ENCODE measurements at places on chromosomes 7 and 10.

DNA sequence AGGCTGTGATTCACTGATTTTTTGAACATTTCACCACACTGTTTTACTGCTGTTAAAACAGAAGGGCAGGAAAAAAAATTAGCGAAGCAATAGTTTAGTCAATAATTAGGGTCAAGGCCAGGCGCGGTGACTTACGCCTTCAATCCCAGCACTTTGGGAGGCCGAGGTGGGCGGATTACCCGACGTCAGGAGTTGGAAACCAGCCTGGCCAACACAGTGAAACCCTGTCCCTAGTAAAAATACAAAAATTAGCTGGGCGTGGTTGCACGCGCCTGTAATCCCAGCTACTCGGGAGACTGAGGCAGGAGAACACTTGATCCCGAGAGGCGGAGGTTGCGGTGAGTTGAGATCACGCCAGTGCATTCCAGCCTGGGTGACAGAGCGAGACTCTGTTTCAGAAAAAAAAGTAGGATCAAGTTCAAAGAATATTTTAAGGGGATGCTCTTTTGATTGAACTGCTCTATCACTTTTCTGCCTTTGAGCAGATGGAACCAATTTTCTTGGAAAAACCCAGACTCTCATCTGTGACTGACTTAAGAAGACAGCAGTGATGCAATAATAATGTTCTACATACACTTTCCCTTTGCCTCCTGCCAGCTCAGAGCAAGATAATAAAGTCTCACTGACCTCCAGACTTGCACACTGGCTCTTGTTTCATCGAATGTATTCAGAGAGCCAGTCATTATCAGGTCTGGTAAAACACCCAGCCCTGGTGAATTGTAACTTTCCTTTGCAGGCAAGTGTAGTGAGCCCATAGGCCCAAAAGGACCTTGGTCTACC, 1.6 kb upstream of the PPA1 start:
- DNase-seq = peak; percentile 14

DNA sequence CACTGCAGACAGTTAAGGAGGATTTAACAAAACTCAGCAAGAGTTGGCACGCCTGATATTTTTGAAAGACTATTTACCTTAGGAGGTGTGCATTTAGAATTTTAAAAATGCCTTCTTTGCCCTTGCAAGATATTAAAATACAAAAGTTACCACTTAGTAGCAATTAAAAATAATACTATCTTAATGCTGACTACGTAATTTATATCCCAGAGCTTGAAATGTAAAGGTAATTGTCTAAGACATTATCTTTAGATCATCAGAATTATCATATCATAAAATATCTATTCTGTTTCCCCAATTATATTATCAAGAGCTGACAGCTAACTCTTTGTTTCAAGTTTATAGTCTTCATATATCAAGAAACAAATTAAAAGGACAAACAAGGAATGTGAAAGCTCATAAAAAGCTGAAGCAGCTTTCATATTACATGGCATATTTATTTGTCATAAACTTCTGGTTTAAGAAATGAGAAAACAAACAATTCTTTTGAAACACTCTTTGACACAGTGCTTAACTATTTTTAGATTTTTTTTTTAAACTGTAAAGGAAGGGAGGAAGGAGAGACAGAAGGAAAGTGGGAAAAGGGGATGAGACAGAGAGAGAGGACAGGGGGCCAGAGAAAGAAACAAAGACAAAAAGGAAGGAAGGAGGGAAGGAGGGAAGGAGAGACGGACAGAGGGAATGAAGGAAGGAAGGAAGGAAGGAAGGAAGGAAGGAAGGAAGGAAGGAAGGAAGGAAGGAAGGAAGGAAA, 73.5 kb downstream of the RTKN2 start:
- no peak for DNase-seq

DNA sequence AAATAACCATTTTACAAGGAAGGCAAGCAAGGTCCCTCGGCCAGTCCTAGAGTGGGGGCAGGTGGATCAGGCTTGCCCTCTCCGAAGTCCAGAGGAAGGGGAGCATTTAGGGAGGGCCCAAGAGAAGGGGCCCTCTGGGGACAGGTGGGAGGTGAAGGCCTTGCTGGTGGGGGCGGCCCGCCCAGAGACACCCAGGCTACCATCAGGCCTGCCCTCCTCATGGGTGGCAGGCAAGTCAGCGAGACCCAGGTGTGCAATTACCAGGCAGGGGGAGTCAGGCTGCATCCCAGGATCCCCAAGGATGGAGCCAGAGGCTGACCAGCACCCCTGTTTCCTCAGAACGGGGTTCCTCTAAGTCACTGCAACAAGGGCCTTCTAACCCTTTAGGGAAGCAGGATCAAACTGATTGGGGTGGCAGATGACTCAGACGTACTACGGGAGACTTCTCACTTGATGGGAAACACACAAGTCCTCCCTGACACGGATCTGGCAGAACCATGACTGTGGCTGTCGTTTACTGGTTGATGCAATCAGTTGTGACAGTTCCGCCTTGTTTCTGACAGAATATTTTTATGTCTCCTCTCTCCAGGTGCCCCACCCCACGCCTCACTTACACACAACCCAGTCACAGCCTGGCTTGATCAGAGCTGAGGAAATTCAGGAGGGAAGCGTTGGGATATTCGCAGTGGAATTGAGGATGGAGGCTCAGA, 8.2 kb downstream of the LOXL4 start:
- no peak for DNase-seq

DNA sequence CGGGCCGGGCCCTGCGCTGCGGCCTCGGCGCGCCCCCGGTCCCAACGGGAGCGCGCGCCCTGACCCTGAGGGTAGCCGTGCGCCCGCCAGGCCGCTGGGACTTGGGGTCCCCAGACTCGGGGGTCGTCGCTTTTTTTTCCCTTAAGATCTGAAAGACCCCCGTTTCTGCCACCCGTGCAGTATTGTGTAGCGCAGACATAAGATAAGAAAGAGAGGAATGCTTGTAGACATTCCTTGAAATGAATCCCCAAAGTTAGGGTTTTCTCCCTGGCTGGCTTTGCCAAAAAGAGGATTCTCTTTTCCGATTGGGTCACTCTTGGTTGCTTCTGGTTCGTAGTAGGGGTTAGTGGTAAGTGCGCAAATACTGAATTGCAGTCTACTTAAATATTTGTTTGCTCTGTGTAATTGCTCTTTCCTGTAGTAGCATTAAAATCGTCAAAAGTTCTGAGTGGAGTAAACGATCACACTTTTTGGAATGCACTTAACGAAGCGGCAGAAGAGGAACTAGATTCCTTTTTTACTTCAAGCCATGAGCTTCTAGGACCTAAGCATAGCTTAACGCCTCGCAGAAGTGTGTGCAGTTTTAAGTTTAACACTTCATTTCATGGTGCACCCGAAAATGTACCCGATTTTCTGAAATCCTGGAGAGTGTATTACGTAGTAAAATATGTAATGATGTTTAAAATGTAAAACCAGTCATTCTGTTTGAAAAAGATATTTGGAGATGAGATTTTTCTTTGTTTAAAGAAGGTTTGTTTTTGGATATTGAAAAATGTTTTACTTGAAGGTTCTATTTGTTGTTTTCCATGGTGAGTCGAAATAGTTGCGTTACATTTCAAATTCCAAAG, 1.3 kb downstream of the CUL1 start:
- no peak for DNase-seq

GRCh38 chr7:158018098-158018762, 569.4 kb downstream of the PTPRN2 start:
- DNase-seq = no peak

DNA sequence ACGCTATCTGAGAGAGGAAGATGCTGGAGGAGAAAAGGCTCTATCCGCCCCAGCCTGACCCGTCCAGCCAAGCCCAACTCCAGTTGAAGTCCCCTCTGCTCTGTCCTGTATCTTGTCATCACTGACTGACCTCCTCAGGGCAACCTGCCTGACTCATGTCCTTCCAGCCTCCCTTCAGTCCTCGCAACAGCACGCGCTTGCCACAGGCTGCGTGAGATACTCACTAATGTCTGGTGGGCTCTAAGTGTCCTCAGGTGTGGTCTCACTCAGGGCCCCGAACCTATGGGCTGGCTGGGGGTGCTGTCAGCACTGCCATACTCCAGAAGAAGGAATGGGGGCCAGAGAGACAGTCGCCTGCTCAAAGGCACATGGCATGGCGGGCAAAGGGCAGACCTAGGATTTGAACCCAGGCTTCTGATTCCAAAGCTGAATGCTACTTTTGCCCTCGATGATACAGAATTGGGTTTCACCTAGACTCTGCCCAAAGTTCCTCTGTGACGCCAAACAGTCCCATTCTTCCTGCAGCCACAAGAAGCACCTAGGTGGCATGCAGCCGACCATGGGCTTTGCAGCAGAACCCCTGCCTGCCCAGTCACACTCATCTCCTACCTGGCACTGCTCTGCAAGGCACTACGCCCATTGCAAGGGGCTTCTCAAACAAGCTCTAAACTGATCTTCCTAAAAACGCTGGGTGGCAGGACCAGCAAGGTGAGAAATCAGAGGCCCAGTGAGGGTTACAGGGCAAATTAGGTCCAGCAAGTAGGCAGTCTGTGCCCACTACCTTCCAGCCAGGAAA, 8.5 kb downstream of the FAM53B start:
- DNase-seq = no peak

- DNase-seq = no peak
Observed at GRCh38 chr7:151254316-151254715, 5.8 kb upstream of the SMARCD3 start.

- no peak for DNase-seq
Observed at GRCh38 chr7:6182993-6183392, 89.4 kb downstream of the CYTH3 start.

GRCh38 chr10:76632767-76633051, 1004.9 kb downstream of the KCNMA1 start:
- no peak for DNase-seq

- DNase-seq = no peak
Observed at GRCh38 chr7:77308792-77309191, 107.4 kb downstream of the GSAP start.

GRCh38 chr10:132961787-132962622, 19.6 kb upstream of the CFAP46 start:
- DNase-seq = no peak

DNA sequence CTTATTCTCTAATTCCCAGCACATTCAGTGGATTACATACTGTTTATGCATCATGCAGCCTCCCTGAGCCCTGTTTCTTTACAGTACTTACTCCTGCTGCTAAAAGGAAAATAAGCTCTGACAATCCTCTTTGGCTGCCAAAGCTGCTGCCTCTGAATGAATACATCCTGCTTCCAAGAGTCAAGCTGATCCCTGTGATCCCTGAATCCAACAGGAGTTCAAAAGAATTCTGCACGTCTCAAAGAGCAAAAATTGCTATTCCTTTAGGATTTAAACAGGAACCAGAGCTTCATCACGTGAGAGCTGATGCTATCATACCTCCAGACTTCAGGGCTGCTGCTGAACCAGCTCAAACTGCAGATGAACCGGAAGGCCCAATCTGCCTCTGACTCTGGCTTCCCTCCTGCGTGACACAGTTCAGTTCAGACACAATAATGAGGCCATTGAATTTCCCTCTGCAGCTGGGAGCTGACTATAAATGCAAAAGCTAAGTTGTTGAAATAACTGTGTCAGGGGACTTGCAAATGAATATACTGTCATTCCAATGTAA, 851.0 kb upstream of the PHF14 start:
- no peak for DNase-seq

- DNase-seq = no peak
Observed at GRCh38 chr7:159071260-159071659, 73.4 kb downstream of the VIPR2 start.

DNA sequence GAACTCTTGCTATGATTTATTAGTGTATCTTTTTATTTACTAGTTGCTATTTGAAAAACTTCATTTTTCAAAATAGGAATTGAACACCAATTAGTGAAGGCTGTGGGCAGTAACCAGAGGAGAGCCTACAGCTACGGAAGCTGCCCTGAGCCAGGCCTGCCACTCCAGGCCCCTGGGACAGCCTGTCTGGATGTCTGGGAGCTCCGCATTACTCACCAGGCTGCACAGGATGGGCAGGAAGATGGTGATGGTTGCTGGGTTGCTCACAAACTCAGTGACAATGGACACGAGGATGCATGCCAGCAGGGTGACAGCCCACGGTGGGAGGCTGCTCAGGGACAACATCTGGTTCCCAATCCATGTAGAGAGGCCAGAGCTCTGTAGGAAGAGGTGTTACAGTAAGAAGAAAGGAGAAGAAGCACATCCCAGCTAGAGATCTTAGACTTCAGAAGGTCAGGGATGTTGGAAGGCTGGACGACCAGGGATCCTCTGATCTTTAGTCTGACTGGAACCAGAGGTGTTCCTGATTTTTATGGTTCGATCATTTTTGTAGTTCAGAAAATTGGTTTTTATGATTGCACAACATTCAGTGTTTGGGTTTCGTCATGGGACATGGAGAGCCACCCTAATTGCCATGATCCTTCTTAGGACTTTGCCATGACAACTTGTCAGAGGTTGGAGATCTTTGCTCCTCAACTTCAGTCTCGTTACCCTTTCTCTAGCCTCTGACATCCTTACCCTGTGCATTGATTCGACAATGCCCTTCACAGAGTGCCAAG, 23.2 kb downstream of the STMP1 start:
- DNase-seq = no peak

DNA sequence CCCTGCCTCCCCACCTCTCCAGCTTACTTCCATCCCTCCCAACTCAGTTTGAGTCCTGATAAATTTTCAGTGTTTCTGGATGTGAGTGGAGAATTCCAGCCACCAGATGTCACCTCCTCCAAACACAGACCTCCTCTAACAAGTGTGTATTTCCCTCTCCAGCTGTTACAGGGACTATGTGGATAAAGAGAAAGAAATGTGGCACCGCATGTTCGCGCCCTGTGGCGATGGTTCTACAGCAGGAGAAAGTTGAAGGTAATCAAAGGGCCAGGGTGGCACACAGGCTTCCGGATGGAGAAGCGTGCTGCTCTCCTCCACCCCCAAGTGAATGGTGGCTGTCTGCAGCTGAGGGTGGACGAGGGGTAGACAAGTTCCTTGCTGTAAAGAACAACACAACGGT, 14.7 kb downstream of the FKBP6 start:
- no peak for DNase-seq

DNA sequence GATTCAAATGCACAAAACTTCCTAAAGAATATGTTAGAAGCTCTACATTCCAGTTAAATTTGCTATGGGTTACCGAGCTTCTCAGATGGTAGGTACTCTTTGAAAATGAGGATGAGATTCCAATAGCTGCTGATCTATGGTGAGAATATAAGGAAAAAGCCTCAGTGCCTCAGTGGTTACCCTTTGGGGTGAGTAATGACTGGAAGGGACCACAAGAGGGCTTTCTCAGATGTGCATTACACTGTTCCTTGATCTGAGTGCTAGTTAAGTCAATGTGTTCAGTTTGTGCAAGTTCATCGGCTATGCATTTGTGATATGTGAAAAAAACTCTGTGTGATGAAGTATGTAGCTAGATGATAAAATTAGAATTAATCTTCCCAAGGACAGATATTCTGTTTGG, 3.5 kb downstream of the NRCAM start:
- DNase-seq = no peak

DNA sequence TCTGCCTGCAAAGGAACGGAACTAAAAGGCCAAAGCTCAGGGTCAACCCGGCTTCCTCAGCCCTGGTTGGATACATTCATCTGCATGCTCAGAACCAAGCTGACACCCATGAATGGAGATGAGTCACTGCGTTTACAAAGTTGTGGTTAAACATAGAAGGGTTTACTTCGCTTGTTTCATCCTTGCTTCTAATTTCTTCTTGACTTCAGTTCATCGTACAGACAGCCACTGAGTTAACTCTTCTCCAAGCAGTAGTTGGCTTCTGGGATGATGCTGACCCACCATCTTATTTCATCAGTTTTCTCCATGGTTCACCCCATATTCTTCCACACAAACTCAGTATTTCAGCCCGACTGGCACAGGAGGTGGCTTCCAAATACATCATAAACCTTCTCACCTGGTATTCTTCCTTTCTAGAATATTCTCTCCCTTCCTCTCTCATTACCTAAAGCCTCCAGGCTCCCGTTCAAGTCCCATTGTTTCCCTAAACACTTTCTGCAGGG, 166.3 kb upstream of the RNF32 start:
- no peak for DNase-seq
